ENCODE measurements at places on chromosomes 5 and 9.

GRCh38 chr9:1071730-1072129 is 21.6 kb downstream of the DMRT2 start:
- DNase-seq, result no peak

DNA sequence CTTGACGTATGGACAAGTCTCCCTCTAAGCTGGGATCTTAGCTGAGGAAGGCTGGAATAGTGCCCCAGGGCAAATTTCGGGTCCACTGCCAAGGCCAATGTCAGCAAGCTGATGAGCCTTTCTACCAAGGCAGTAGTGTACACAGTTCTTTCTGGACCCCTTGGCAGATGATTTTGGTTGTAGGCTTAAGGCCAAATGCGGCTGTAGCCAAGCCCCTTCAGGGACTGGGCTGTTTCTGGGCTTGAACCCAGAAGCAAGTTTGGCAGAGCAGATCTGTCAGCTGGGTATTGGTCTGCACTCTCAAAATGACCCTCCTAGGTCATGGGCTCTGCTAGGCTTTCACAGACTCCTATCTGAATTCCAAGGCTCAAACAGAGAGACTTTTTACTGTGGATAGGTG is 121.6 kb downstream of the ADAMTSL1 start:
- DNase-seq, result no peak

DNA sequence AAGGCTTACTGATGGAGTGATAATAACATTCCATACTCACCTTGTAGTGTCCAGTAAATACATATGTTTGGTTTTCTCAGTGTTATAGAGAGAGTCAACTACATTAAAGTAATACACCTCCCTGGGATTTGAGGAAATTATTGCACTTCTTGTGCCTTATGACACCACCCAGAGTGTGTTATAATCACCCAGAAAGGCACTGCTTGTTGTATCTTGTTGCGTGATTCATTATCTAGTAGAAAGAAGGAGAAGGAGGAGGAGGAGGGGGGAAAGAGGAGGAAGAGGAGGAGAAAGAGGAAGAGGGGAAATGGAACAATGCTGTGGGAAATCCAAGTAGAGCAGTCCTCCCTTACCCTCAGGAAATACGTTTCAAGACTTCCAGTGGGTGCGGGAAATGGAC is 661.8 kb upstream of the WWC1 start:
- DNase-seq, result no peak

GRCh38 chr5:39014561-39014960 is 59.6 kb downstream of the RICTOR start:
- peak; percentile 58 for DNase-seq

- no peak for DNase-seq
Measured at GRCh38 chr9:88344013-88344412, 44.2 kb upstream of the SPIN1 start.

GRCh38 chr5:61273279-61273975 is 58.6 kb upstream of the ZSWIM6 start:
- no peak for DNase-seq

DNA sequence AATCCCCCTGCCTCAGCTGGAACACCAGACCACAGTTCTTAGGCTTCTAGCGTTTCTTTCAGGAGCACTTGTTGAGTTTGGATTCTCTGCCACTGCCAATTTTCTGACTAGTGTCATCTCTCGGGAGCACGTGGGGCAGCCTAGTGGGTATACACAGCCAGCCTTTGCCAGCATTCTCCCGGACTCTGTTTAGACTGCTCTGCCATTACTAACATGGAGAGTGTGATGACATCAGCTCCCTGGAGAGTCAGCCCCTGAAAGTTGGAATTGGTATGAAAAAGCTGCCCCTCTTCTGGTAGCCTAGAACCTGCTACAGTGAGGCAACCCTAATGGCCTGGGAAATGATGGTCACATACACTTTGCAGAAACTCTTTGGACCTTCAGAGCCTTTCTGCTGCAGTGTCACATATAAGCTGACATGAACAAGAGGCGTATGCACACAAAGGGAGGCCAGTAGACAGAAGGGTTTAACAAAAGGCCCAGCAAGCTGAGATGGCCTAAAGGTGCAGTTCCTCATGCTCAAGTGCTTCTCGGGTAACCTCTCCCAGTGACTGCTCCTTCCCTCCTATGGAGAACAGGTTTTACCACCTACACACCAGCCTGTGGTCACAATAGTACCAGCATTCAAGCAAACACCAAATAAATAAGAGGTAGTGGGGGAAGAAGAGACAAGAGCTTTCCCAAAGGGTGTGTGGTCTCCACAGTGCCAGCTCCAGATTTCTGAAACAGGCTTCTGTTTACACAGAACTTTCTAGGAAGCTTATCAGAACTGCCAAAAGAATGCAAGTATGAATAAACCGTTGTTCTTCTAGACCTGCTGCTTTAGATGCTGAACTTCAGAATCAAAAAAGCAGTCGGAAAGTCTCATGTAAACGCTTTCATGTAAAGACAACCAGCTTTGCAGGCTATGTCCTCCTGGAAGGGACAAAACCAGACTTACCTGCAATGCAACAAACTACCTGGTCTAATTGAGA is 16.5 kb downstream of the SPACA9 start:
- peak; percentile 53 for DNase-seq

DNA sequence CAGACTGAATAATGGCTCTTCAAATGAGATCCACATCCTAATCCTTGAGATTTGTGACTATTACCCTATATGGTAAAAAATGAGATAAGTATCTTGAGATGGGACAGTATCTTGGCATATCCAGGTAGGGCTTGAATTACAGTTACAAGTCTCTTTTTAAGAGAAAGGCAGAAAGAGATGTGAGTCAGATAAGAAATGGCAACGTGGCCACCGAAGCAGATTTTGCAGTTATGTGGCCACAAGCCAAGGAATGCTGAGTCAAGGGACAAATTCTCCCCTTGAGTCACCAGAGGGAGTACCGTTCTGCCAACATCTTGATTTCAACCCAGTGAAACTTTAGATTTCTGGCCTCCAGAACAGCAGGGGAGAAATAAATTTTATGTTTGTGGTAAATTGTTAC is 1983.0 kb upstream of the C9orf72 start:
- DNase-seq, result peak; percentile 35

- no peak for DNase-seq
Measured at GRCh38 chr5:5344051-5344571, 78.4 kb upstream of the ICE1 start.

DNA sequence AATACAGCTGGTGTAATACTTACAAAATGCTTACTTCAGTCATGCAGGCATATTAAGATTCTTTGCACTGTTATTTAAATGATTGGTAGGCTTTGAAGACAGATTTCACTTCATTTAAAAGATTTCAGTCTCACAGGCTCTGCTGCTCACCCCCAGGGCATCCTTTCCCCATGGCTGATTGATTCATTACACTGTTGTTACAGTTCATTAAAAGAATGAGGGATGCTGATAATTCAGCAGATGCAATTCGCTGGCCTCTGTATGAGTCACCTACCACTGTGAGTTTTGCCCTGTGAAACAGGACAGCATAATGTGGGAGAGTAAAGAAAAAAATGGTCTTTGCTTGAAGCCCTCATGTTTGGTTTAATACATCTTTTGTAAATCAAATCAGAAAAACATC is 246.9 kb downstream of the CYLC2 start:
- DNase-seq, result no peak

GRCh38 chr5:167305591-167306213 is 985.7 kb upstream of the WWC1 start:
- no peak for DNase-seq

DNA sequence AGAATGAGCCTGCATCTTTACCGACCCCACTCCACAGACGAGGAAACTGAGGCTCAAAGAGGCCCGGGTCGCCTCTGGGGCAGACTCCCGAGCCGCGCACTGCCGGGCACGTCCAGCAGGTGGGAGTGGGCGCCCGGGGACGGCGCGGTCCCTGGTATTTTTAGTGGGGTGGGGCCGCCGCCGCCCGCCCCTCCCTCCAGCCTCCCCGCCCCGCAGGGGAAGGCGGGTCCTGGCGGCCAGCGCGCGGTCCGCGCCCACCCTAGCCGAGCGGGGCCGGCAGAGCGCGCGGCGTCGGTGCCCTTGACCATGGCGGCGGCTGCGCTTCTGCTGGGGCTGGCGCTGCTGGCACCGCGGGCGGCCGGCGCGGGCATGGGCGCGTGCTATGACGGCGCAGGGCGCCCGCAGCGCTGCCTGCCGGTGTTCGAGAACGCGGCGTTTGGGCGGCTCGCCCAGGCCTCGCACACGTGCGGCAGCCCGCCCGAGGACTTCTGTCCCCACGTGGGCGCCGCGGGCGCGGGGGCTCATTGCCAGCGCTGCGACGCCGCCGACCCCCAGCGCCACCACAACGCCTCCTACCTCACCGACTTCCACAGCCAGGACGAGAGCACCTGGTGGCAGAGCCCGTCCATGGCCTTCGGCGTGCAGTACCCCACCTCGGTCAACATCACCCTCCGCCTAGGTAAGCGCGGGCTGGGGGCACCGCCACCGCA is at the start of gene LAMC3:
Gene LAMC3 (plus strand): TSS at position 266 of the 710 bp plus-strand sequence. CDS start 41 bp downstream, at position 307.
- DNase-seq, result peak; percentile 91

- DNase-seq, result no peak
Measured at GRCh38 chr9:31848505-31849285, 535.7 kb upstream of the ACO1 start.
